ENCODE measurements at places on chromosomes 2 and 18.
A peak's percentile ranks its signal among the peaks of the same experiment; 100 is the strongest.

- DNase-seq: peak; percentile 67
These were observed 383.9 kb downstream of the ARHGAP15 start for GRCh38 chr2:143513081-143513480.

DNA sequence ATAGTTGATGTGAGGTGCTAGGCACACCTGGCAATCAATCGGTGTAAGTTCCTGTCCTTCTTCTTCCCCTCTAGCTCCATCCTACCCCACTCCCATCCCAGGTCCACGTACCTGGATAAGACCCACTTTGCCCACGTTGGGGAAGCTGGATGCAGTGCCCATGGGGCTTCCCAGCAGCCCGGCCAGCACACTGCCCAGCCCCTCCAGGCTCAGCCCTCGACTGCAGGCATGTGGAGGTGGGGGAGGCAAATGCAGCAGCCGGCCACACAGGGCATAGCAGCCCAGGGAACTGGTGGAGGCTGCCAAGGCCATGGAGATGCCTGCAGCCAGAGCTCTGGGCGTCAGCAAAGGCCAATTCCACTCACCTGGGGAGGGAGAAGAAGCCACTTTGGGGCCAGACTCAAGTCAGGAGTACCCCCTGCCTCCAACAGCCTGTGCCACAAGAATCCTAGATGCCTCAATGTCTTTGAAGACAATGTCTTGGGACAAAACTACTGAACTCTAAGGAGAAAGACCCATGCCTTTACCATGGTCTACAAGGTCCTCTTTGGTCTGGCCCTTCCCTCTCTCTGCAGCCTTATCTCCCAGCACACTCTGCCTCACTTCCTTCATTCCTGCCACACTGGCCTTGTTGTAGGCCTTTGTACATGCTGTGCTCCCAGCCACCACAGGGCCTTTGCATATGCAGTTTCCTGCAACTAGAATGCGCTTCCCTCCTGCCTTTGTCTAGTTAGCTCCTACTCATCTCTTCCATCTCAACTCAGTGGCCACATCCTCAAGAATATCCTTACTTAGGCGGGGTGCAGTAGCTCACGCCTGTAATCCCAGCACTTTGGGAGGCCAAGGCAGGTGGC is 4.5 kb downstream of the SLC23A3 start:
- no peak for DNase-seq

DNA sequence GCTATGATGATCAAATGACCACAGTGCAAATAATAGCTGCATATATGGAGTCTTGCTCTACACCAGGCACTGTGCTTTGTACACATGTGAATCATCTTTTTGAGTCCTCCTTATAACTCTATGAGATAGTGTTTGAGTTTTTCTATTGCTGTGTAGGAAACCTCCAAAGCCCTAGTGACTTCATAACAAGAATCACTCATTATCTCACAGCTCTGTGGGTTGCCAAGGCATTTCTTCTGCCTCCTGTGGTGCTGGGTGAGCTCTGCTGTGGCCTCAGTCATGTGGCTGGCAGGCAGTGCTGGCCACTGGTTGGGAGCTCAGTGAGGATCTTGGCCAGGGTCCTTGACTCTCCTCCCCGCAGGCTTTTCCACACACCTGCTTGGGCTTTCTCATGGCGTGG is 153.4 kb downstream of the CAPN13 start:
- no peak for DNase-seq

- DNase-seq: no peak
These were observed 583.0 kb upstream of the KLHL29 start for GRCh38 chr2:22801970-22802369.

DNA sequence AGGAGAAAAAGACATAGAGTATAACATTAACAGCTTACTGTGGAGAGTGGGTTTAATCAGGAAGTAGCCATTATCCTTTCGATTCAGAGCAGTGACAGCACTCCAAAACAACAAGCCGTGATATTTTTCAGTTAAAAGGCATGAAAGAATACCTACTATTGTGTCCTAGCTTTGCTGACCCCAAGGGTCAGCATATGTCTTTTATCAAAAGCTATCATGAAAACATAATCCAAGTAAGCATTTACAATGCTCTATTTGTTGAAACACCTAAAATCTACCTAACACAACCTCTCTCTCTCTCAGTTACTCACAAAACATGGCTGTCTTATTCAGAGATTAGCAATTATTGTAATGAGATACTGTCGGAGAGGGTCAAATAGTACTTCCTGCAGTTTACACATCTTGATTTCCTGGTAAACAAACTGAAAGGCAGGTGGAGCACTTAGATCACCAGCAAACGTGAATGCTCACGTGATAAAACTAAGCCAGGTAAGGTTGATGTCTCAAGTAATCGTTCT is 100.0 kb downstream of the BAZ2B start:
- DNase-seq: peak; percentile 61
